Smooth muscle cell of trachea (primary cell): ENCODE measurements at places on chromosomes 2 and 18. TPM values are rescaled to one million over a fixed set of nuclear protein-coding genes. Genes with fewer than 3 reads are reported as not detected.

The LRRTM1 gene
- total RNA-seq, result not detected in 2 replicates

The ASB18 gene
- total RNA-seq, result not detected in 2 replicates

The ANTXR1 gene
- total RNA-seq, result 39.4 and 45.7 TPM in 2 replicates

The KIAA2012 gene
- 0.17 TPM in 1 of 2 replicates, not detected in the other for total RNA-seq

The POTEI gene
- total RNA-seq, result under 0.01 TPM in 1 of 2 replicates, not detected in the other

The DYNC2LI1 gene
- 19.2 and 25.2 TPM in 2 replicates for total RNA-seq

The DLX1 gene
- 0.15 and 0.17 TPM in 2 replicates for total RNA-seq

The NMUR1 gene
- total RNA-seq, result under 0.01 and 0.17 TPM in 2 replicates

The ABCG8 gene
- total RNA-seq, result not detected in 2 replicates
